ENCODE measurements at places on chromosomes 11 and 22.

GRCh38 chr22:24329453-24329852, 58.8 kb downstream of the SPECC1L start:
- DNase-seq = no peak

DNA sequence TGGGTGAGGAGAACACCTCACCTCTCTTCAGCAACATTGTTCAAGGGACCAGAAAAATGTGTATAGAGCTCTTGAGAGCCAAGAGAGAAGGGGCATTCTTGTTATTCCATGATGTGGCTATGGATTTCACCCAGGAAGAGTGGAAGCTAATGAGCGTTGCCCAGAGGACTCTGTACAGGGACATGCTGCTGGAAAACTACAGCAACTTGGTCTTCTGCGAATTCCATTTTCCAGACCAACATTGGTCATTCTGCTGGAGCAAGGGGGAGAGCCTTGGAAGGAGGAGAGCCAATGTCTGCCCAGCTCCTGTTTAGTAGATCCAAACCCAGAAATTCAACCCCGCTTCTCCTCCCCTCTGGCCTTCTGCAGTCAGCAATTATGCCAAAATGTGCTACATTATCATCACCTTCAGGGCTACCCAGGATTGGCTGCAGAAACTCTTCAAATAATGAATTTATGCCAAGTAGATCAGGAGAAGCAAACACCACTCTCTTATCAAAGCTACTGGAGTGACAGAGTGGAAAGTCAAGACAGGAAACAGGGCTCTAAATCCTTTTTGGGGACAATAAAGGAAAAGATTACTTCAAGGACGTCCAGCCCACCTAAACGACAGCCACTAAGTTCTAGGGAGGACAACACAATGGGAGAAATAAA, 707.5 kb upstream of the LUZP2 start:
- no peak for DNase-seq

DNA sequence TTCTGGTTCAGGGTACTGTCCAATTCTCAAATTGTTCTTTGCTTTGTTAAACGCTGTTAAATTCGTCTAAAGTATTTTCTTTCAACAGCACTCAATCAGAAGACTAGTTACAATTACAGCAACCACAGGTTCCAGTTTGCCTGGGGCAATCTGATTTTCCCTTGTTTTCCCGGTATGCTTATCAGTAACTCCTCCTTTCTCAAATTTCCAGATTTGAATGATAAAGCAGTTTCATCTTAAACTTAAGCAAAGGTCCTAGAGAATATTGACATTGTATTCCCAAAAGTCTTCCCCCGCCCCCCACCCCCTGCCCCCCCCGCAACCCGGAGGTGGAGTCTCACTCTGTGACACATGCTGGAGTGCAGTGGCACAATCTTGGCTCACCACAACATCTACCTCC, 10.5 kb upstream of the USP28 start:
- no peak for DNase-seq

GRCh38 chr22:23035557-23036277, 34.6 kb upstream of the GNAZ start:
- no peak for DNase-seq

GRCh38 chr11:22460181-22460580, 122.0 kb downstream of the SLC17A6 start:
- DNase-seq = no peak

All from iPS-NIHi11 (cell line).